IMR-90 (cell line): ENCODE measurements at places on chromosomes 13 and 19. TPM values are rescaled to one million over a fixed set of nuclear protein-coding genes. Genes with fewer than 3 reads are reported as not detected.

- peaks cover 8% of the 10 kb centered on the region for H3K4me1 ChIP-seq
- H3K27me3 ChIP-seq = 0 out of 2 replicates have a peak, but pooled peaks cover 3% of the 10 kb centered on the region
- H3K4me3 ChIP-seq = peak overlapping the region; percentile 12
Measured at GRCh38 chr19:33375156-33375836, 1.8 kb downstream of the CEBPG start.

CYP4F3 gene
- total RNA-seq = not detected in 2 replicates

GRCh38 chr19:12834976-12835757 lies 788 bp upstream of the RTBDN start:
- H3K4me3 ChIP-seq = no peak overlapping the region
- DNase-seq = no peak
- peaks cover 4% of the 10 kb centered on the region; the same call in 1 of the 2 replicates for H3K4me1 ChIP-seq
- H3K27me3 ChIP-seq = peaks cover 65% of the 10 kb centered on the region

DNA sequence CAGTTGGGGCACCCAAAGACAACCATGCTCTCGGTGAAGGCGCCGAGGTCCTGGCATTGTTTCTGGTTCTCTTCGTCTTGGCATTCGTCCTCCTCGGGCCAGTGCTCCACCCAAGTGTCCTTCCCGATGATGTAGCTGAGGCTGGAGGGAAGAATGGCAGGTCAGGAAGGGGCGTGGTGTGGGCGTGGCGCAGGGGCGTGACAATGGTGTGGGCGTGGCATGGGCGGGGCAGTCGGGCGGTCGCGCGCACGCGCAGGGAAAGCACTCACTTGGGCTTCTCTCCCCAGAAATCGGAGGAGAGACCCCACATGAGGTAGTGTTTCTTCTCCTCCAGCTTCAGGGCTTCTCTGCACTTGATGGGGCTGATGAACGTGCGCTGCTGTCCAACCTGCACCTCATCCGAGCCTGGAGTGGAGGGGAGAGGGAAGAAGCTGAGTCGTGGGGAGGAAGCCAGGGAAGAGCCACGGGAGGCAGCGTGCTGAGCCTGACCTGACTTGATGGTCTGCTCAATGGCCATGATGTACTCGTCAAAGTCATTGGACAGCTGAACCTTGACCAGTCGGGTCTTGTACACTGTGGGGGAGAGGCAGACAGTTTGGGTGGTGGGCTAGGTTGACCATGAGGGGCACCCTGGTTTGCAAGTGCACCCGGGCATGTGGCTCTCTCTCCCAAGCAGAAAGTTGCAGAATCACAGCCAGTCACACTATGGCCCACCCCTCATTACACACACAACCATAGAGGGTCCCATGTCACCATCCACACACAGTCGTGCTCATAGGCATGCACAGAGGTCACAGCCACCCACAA lies 8.1 kb upstream of the TNFSF14 start:
- H3K4me3 ChIP-seq = no peak overlapping the region
- no peaks in the 10 kb centered on the region for H3K27me3 ChIP-seq
- no peaks in the 10 kb centered on the region for H3K36me3 ChIP-seq
- no peaks in the 10 kb centered on the region for H3K4me1 ChIP-seq
- no peak for DNase-seq
- no peak overlapping the region for H3K27ac ChIP-seq

CYP4F22 gene
- not detected in 2 replicates for total RNA-seq

- H3K4me3 ChIP-seq = no peak overlapping the region
- no peak for DNase-seq
- no peaks in the 10 kb centered on the region for H3K36me3 ChIP-seq
- no peak overlapping the region for H3K27ac ChIP-seq
- no peaks in the 10 kb centered on the region for H3K4me1 ChIP-seq
Measured at GRCh38 chr13:77678691-77679235, 18.7 kb upstream of the SLAIN1 start.

DNA sequence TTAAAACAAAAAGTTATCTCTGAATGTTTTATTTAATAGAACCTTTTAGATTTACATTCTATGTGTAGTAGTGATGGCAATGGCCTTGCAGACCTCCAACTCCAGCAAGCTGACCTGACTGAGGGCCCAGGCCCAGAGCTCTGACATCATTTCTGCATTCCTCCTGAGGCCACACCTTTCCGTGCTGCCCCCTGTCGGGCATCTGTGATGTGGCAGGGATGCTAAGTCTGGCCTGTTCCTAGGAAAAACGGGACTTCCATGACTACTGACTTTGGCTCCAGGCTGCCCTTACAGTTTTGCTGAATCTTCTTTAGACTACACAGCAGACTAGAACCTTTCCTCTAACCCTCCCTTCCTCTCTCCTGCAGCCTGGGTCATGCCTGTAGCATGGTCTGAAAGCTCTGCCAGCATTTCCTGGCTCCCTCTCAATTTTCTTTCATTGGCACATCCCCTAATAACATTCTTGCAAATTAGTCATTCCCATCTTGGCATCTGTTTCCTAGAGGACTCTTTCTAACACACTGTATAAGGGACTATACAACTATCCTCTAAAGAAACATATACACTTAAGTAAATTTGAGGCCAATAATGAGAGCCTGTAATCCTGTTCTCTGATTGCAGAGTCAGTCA lies 249.1 kb downstream of the GPC5 start:
- H3K27ac ChIP-seq = no peak overlapping the region
- no peak overlapping the region for H3K4me3 ChIP-seq
- H3K36me3 ChIP-seq = no peaks in the 10 kb centered on the region
- peak; percentile 12 for DNase-seq
- no peaks in the 10 kb centered on the region for H3K4me1 ChIP-seq
- H3K27me3 ChIP-seq = no peaks in the 10 kb centered on the region

DNA sequence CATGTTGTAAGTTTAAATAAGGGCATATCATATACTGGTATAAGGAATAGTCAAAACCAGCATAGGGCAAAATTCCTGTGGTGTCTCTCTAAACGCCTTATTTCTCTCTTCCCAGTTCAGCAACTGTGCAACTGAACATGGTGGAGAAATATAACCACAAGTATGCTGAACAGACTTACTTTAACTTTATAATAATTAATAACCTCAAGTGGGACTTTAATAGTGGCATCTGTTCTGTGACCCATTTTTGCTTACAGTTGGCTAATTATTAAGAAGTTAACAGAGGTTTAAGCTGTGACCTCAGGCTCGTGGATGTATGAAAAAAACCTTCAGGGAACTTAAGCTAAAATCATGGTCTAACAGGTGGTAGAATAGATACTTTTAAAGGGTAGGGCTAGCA lies 54.3 kb downstream of the MICU2 start:
- DNase-seq = no peak
- no peak overlapping the region for H3K27ac ChIP-seq
- H3K36me3 ChIP-seq = no peaks in the 10 kb centered on the region

DNA sequence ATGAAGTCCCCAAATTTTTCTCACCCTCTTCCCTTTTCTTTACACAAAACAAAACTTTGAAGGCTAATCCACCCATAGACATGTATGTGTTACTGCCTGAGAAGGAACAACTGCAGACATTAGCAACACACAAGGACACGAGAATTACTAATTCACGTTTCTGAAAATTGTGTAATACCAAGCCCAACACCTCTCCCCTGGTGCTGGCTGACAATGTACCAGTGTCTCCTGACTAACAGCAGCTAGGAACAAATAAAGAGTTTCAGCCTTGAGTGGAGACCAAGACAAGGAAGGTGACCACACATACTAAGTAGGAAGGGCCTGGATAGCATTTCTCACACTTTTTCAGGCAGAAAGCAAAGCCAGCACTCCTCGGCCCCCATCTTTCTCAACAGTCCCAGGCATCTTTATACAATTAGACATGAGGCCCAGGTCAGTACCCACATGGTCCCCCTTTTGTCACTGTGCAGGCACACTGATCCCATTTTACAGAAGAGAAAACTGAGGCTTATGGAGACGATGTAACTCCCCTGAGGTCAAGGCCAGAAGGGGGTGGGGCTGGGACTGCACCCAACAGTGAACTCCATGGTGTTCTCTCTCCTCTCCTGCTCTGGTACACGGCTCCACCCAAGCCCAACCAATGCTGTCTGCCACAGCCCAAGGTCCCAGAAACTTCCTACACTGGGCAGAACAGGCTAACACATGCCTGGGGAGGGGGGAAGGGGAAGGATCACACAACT lies 8.7 kb downstream of the BRD4 start:
- no peaks in the 10 kb centered on the region for H3K27me3 ChIP-seq
- H3K36me3 ChIP-seq = no peaks in the 10 kb centered on the region
- H3K4me3 ChIP-seq = no peak overlapping the region
- DNase-seq = peak; percentile 53
- no peak overlapping the region; the same call in 1 of the 2 replicates for H3K27ac ChIP-seq

VSTM2B gene
- total RNA-seq = not detected in 2 replicates

DNA sequence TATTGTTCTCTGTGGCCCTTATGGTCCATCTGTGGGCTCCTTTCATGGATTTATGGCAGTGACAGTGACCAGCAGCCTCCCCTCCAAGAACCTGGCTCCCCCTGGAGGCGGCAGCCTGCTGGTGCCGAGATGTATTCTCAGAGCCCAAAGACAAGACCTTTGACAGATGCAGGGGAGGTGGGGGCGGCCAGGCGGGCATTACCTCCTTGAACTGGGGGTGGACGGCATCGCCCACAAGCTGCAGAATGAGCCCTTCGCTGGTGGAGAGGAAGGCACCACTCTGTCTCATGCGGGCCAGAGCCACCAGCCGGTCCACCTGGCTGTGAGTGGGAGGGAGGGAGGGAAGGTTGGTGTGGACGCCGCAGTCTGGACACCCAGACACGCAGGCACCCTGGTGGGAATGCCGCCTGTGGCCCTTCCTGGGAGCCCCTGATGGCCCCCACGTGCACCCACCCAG lies 6.6 kb downstream of the ISOC2 start:
- H3K27me3 ChIP-seq = peaks cover 21% of the 10 kb centered on the region
- no peak overlapping the region for H3K4me3 ChIP-seq

ZNF790 gene
- 4.3 and 6.4 TPM in 2 replicates for total RNA-seq

GRCh38 chr13:111575276-111575675 lies 254.8 kb downstream of the TEX29 start:
- H3K27ac ChIP-seq = no peak overlapping the region
- no peak for DNase-seq
- no peaks in the 10 kb centered on the region for H3K27me3 ChIP-seq
- no peak overlapping the region for H3K4me3 ChIP-seq

PDX1 gene
- not detected in 2 replicates for total RNA-seq

CLPTM1 gene
- total RNA-seq = 23.8 and 27.8 TPM in 2 replicates

DNA sequence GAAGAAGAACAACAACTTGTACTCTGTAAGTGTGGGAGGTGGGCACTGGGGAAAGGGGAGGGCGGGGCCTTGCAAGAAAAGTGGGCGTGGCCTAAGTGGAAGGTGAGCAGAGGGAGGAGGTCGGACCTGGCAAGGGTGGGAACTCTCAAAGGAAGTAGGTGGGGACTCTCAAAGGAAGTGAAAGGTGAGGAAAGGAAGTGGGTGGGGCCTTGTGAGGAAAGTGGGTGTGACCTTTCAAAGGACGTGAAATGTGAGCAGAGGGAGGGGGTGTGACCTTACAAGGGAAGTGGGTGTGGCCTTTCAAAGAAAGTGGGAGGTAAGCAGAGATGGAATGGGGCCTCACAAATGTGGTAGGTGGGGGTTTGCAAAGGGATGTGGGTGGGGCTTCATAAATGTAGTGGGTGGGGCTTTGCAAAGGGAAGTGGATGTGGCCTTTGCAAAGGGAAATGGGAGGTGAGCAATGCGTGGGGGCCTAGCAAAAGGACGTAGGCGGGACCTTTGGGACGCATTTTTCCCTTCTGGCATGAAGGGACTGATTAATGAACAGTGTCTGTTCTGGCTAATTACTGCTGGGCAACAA lies 25.9 kb downstream of the ACSBG2 start:
- no peaks in the 10 kb centered on the region for H3K4me1 ChIP-seq
- no peak overlapping the region for H3K27ac ChIP-seq
- DNase-seq = no peak
- peaks cover 2% of the 10 kb centered on the region; the same call in 1 of the 2 replicates for H3K27me3 ChIP-seq

F10 gene
- 7.2 and 9.1 TPM in 2 replicates for total RNA-seq

DNA sequence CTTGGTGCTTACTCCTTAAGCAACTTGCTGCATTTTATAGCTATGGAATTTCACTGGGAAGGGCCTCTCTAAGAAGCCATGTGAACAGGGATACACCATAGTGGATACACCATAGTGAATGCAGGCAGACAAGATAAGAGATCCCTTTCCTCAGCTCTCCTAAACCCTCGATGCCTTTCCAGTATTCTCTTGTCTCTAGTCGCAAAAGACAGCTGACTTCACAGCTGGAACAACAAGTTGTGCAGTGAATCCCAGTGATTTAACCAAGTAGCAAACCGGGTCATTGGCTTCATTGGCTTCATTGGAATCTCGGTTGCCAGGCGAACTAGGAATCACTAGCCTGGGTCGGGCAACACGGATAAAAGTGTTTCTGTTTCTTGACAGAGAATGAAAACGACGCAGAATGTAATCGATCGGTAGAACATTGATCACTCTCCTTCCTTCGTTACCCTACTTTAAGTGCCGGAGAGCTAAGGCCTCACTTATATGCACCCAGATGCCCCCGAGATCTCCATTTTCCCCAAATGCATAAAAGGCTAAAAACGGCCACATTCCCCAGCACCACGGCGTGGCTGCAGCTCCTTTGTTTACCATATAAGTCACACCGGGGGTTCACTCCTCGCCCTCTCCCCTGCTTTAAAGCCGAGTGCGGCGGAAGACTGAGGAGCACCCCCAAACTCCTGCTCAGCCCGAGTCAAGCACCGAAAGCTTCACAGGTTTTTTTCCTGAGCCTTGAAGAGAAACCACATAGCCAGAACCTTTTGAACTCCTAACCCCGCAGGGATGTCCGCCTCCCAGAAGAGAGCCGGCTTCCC lies 674 bp downstream of the TRPC4 start:
- H3K27me3 ChIP-seq = no peaks in the 10 kb centered on the region
- H3K36me3 ChIP-seq = no peaks in the 10 kb centered on the region
- peak overlapping the region; percentile 55 for H3K4me3 ChIP-seq
- peak overlapping the region; percentile 4; the same call in 1 of the 2 replicates for H3K27ac ChIP-seq
- DNase-seq = peak; percentile 50
- H3K4me1 ChIP-seq = peaks cover 4% of the 10 kb centered on the region

PTH2 gene
- total RNA-seq = not detected in 2 replicates

DNA sequence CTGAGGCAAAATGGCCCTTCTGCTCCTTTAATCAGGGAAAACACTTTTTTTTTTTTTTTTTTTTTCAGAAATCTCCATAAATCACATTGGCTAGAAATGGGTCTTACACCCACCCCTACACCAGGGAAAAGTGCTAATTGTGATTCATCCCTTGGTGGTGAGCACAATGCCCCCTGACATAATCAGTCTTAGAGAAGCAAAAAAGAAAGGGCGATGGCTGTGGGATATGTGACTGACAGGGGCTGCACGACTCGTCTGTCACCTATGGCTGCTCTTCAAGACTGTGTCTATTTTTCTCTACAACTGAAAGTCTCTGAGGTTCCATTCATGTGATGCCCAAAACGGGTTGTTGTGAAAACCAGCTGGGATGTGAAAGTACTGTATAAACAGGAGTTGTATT lies 3.6 kb upstream of the GPC6 start:
- H3K27me3 ChIP-seq = no peaks in the 10 kb centered on the region
- 0 out of 2 replicates have a peak, but pooled peaks cover 2% of the 10 kb centered on the region for H3K4me1 ChIP-seq
- H3K27ac ChIP-seq = no peak overlapping the region
- H3K36me3 ChIP-seq = no peaks in the 10 kb centered on the region
- DNase-seq = no peak
- H3K4me3 ChIP-seq = no peak overlapping the region

- no peaks in the 10 kb centered on the region for H3K4me1 ChIP-seq
- H3K27me3 ChIP-seq = no peaks in the 10 kb centered on the region
- H3K27ac ChIP-seq = no peak overlapping the region
- DNase-seq = peak; percentile 22
Measured at GRCh38 chr13:65660731-65661130, 1569.4 kb downstream of the PCDH9 start.
